NCI-H460 (cell line): ENCODE measurements at places on chromosomes 4 and X.
A peak's percentile ranks its signal among the peaks of the same experiment; 100 is the strongest.

DNA sequence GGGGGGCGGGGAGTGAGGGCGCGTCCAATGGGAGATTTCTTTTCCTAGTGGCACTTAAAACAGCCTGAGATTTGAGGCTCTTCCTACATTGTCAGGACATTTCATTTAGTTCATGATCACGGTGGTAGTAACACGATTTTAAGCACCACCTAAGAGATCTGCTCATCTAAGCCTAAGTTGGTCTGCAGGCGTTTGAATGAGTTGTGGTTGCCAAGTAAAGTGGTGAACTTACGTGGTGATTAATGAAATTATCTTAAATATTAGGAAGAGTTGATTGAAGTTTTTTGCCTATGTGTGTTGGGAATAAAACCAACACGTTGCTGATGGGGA, 1.1 kb downstream of the HTT start:
- no peak for DNase-seq

- no peak for DNase-seq
These were observed 146.5 kb upstream of the PCDH18 start for GRCh38 chr4:137678796-137679195.

DNA sequence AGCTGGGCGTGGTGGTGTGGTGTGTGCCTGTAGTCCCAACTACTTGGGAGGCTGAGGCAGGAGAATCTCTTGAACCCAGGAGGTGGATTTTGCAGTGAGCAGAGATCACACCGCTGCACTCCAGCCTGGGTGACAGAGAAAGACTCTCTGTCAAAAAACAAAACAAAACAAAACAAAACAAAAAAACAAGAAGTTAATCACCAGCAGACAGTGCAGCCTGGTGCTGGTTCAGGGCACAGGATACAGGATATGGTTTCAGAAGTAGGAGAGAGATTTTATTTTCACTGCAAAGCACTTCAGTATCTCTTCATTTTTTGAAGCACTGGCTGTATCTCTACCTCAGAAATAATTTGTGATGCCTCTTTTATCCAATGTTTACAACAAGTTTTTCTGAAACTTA, 1222.9 kb upstream of the PRKX start:
- no peak for DNase-seq

GRCh38 chrX:130085551-130086446, 24.5 kb downstream of the ELF4 start:
- DNase-seq: no peak

- DNase-seq: peak; percentile 19
These were observed 29.1 kb downstream of the TTC29 start for GRCh38 chr4:146916479-146917076.

DNA sequence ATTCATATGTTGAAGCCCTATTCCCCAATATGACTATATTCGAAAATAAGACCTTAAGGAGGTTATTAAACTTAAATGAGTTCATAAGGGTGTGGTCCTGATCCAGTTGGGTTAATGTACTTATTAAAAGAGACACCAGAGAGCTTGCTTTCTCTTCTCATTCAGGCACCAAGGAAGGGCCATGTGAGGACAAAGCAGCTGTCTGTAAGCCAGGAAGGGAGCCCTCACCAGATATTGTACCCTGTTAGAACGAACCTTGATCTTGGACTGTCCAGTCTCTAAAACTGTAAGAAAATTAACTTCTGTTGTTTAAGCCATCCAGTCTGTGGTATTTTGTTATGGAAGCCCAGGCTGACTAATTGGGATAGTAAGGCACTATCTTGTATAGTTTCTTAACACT, 9.1 kb upstream of the YTHDC1 start:
- DNase-seq: no peak

- peak; percentile 5 for DNase-seq
These were observed 63.9 kb downstream of the TRAPPC11 start for GRCh38 chr4:183722731-183723560.

- DNase-seq: no peak
These were observed 330.8 kb upstream of the KLF3 start for GRCh38 chr4:38333219-38333618.

- DNase-seq: no peak
These were observed 71.3 kb upstream of the TBL1X start for GRCh38 chrX:9393571-9393970.

GRCh38 chrX:50799531-50799961, 14.4 kb downstream of the SHROOM4 start:
- no peak for DNase-seq

- DNase-seq: no peak
These were observed 143.4 kb upstream of the MED14 start for GRCh38 chrX:40878766-40879165.

- DNase-seq: no peak
These were observed 99.3 kb upstream of the EGFL6 start for GRCh38 chrX:13469963-13470684.

- DNase-seq: no peak
These were observed 173.2 kb downstream of the PABPC4L start for GRCh38 chr4:134028421-134028820.

DNA sequence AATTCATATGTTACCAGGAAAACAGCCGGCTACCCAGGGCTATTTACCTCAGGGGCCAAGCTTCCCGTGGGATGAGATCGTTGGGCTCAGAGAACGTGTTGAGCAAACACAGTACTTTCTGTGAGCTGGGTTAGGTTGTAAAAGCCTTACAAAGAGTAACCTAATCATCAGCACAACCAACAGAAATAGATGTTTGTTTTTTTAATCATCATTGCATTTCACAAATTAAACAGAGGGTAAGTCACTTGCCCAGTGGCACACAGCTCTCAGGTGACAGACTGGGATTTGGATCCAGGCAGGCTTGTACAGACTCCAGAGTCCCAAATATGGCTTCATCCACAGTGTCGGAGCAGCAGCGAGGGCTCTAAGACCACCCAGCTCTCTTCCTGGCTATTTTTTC, 20.1 kb downstream of the SPON2 start:
- no peak for DNase-seq

DNA sequence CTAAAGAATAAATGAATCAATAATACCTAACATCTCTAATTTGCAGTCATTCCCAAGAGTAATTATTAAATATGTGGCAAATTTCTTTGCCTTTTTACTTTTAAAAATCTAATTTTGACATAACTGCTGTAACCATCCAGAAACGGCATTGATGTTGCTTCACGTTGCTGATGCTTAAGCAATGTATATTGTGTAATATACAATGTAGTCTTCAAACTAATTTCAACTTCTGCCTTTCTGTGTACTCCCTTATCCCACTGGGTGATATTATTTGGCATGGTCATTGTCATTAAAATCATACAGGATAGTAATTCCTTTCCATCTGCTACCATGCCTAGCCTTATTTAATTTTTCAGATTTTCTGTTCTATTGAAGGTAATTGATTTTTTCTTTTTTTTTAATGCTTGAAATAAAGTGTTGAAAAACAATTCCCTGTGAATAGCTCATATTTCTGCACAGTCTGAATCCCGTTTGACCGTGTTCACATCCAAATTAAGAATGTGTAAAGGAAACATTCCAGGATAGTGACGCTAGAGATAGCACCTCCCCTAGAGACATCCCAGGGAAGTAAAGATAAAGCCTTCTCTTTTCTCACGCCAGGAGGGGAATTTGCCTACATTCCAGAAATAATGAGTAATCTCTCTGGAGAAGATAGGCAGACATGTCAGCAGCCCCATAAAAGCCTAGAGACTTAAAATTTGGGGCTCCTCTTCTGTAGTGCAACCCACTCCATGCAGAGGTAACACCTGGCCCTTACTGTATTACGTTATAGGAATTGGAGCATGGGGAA, 8.6 kb downstream of the FAM200B start:
- DNase-seq: peak; percentile 90

DNA sequence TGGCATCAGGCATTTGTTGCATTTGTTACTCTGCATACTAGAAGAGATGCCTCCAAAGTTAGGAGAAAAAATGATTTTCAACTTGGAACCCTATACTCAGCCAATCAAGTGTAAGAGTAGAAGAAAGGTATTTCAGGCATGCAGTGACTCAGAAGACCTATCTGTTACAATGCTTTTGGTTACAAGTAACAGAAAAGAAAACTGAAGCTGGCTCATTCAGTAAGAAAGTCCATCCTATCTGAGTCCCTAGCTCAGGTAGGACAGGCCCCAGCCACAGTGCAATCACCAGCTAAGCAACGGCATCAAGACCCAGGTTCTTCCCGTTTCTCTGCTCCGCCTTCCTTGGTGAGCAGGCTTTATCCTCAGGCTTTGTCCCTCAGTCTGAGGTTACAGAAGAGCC, 23.3 kb downstream of the MECP2 start:
- DNase-seq: no peak

DNA sequence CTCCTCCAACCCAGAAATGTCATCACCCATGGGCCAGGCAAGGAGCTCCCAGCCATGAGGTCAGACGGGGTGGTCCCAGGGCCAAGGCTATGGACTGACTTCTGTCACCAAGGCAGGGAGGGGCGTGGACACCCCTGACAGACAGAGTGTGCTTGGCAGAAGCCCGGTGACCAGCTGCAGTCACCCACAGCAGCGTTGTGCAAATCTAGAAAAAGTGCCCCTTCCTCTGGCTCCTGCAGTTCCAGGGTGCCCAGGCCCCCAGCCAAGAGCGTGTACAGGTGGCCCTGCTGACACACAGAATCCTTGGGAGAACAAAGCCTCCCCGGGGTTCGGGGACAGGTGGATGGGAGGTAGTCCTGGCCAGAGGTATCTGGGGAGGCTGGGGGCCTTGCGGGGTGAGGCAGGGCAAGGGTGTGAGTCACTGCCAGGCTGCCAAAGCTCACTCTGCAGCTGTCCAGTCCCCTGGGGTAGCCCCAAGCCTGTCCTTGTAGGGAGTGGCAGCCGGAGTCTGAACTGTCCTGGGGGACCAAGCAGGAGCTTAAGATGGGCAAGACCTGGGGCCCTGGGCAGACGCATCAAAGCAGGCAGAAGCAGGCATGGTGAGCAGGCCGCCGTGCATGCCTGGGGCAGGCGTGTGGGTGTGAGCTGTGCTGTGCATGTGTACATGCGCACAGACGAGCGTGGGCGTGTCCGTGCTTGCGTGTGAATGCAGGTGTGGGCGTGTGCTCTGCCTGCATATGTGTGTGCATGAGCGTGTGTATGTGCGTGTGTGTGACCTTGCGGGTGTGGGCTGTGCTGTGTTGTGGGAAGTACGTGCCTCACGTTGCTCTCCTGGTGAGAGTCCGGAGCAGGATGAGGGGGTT, 3.3 kb downstream of the MYL5 start:
- DNase-seq: no peak

DNA sequence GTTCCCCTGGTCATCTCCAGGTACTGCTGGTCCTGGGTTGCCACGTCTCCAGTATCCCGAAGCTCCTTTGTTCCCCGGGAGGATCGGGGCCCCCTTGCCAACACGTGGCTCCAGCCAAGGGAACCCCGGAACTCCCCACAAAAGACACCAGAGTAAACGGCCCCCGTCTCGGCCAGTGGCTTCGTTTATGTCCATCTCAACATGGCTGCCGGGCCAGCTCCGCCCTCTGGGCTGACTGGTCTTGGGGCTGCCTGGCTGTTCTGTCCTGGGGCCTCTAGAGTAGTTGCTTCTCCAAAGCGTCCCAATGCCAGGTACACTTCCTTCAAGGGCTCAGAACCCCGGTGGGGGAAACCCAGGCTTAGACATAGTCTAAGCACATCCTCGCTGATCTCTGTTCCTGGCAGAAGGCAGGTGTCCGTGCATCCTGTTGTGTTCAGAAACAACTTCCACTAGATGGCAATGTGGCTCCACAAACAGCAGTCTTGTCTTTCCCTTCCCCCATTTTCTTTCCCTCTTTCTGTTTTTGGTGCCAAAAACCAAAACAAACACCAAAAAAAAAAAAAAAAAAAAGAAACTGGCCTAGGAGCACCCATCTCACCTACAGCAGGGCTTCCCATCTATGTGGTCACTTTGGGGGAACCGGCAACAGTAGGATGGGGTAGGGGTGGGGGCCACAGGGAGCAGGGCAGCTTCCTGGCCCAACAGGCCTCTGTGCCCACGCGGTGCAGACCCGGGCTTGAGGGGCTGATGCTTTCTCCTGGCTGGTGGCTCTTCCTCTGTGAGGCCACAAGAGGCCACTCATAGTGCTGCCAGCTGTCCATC, 35.3 kb downstream of the NBDY start:
- peak; percentile 60 for DNase-seq

- DNase-seq: no peak
These were observed 18.8 kb downstream of the PROM1 start for GRCh38 chr4:16065066-16065465.

DNA sequence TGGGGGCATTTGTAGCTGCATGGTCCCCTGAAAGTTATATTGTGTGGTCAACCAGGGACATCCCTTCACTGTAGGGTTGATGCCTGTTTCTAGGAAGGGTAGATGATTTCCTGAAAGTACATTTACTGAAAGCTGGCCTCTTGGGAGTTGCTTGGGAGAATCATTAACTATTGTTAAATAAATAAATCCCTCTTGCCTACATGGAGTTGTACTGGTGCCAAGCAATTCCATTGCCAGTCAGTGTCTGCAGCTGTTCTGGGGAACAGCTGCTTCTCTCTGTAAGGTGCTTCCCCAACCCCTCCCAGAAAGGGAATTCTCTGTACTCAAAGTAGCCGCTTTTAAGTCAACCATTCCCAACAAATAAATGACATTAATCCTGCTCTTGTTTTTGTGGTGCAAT, 51.1 kb downstream of the C4orf51 start:
- no peak for DNase-seq

- DNase-seq: no peak
These were observed 111.8 kb upstream of the MAP3K15 start for GRCh38 chrX:19627081-19627480.

DNA sequence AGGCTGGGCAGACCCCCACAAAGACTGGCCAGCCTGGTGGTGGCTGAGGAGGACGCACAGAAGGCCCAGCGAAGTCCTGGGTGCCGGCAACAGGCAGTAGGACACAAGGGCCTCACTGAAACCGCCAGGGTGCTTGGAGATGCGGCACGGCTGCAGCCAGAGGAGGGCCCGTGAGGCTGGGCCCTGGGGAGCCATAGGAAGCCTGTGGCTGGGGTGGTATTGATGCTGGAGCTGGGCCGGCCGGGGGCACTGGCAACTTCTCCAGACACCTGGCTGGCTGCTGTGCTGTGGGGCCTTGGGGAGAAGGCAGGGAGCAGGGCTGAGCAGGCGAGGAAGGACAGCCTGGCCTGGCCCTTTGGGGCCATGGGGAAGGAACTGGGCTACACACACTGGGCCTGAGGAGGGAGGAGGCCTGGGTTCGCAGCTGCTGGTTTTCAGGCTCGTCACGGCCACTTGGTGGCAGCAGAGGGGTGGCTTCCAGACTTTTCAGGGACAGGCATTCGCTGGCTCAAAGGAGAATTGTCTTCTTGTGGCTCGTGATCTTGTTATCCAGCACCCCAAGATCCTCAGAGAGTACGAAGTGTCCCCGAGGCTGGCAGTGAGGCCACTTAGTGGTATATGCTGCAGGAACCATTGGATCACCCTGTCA, 37.2 kb downstream of the ATP2B3 start:
- peak; percentile 58 for DNase-seq

GRCh38 chrX:102866981-102867656, 70.0 kb upstream of the RAB40AL start:
- DNase-seq: no peak

GRCh38 chrX:10519761-10520160, 100.6 kb downstream of the MID1 start:
- no peak for DNase-seq

DNA sequence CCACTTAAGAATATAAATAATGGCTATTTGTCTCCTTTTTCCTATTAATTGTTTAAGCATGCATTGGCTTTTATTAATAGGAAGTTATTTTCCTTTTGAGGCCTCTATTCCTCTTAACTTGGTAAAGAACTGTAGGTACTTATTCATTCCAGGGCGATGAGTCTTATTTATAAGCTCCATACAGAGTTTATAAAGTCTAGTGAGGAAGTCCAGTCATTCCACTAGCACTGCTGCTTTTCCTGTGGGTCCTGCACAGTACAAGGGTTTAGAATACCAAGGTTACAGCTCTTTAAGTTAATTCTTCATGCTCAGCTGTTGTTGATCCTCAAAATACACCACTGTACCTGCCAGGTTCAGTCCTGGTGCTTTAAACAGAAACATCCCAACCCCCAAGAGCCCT, 28.5 kb upstream of the WNK3 start:
- no peak for DNase-seq
